ENCODE measurements at places on chromosomes 1 and 21. TPM values are rescaled to one million over a fixed set of nuclear protein-coding genes. Genes with fewer than 3 reads are reported as not detected.

DNA sequence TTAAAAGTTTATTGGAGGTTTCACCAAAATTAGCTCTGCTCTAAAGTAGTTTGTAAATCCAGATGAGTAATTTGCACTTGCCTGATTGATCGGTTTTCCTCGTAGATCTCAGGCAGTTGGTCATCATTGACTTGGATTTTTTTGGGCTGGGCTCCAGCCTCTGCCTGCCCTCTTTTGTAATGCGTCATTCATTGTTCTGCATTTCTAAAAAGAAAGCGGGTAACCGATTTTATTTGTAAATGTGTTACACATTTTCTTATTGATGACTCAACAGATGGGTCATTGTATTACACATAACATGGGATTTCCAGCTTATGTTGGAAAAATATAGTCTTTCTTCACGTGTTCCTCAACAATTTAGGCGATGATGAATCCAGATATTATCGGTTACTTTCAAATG, 5.5 kb downstream of the ETS2 start:
- DNase-seq: no peak

GRCh38 chr1:17232759-17233661, 15.9 kb upstream of the PADI3 start:
- DNase-seq: no peak

DNA sequence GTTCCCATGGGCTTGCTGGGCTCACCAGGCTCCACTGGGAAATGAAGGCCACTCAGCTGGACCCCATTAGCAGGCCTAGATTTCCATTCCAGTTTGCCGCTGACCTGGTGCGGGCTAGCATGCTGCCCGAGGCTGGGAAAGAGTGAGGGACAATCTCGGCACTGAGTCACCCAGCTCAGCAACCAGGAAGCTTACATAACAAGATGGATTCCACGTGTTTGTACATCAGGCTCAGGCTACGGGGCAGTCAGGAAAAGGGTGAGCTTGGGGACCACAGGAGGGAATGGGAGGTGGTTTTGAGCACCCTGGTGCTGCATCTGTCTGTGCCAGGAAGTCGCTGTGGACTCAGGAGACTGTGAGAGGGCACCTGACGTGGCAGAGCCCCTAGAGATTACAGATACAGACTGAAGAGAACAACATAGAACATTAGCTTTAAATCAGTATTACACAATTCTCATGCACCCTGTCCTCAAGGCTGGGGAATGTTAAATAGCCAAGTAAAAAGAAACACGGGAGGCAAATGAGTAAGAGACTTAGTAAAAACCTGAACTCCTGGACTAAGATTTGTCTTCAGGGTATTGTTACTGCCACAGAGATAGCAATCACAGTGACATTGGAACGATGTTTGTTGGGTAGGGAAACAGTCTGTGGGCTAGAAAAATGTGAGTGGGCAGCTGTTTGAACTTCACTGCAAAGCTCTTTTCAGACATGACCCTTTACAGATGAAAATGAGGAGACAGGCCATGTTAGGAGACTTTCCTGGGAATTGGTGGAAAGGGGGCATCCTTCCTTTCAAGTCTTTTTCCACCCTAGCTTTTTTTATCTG, 51.1 kb downstream of the GLUL start:
- DNase-seq: no peak

DNA sequence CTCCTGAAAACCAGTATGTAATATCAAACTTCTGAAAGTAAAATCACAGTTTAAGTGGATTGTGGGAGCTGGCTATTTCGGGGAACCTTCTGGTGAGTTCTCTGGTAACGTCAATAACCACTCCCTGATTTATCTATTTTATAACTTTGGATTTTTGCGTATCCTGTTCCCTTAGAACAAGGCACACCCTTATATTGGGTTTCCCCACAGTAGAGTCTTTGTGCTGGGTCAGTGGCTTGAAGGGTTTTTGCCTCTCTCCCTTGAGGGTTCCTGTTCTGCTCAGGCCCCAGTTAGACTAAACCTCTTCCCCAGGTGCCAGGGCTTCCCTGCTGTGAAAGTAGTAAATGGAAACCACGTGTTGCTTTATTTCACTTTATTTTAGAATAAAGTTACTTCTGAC, 21.3 kb downstream of the CCN1 start:
- DNase-seq: no peak

- DNase-seq: no peak
Measured at GRCh38 chr21:36883532-36884486, 82.7 kb downstream of the HLCS start.

DNA sequence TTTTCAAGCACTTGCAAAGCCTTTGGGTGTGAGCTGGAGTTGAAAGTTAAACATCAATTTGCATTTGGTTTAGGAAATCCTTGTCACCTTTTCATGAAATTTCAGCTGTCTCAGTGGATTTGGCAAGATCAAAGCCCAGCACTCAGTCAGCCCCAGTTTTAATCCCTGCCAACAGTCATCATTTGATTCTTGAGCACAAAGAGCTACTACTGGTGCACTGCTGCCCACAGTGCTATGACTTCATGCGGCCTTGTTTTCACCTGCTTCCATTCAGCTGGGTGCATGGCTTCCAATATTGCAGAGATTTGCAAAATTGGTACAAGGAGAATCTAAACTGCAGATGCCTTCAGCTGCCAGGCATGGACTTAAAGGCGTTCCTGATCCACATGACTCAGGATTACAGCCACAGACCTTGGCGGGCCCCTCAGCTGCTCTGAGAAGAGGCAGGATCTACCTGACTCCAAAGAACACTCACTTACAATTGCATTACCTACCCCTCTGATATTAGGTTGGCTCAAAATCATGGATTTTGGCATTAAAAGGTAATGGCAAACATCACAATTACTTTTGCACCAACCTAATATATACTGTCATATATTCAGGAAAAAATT, 259.1 kb downstream of the DSCAM start:
- DNase-seq: no peak

DNA sequence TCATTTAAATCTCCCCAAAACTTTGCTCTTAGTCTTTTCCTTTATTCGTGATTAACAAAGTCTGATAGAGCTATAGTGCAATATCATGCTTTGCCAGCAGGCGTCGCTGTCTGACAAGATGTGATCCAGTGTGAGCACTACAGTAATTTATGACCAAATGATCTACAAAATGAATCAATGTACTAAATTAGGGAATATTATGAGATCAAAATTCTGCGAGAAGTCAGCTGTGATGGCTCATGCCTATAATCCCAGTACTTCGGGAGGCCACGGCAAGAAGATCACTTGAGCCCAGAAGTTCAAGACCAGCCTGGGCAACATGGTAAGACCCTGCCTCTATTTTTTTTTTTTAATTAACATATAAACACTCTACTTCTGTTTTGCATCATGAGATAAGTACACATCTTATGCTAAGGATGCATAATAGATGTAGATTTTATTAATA, 3.6 kb upstream of the SPSB1 start:
- DNase-seq: no peak

GRCh38 chr1:8474369-8474768, 156.5 kb downstream of the SLC45A1 start:
- DNase-seq: no peak

DNA sequence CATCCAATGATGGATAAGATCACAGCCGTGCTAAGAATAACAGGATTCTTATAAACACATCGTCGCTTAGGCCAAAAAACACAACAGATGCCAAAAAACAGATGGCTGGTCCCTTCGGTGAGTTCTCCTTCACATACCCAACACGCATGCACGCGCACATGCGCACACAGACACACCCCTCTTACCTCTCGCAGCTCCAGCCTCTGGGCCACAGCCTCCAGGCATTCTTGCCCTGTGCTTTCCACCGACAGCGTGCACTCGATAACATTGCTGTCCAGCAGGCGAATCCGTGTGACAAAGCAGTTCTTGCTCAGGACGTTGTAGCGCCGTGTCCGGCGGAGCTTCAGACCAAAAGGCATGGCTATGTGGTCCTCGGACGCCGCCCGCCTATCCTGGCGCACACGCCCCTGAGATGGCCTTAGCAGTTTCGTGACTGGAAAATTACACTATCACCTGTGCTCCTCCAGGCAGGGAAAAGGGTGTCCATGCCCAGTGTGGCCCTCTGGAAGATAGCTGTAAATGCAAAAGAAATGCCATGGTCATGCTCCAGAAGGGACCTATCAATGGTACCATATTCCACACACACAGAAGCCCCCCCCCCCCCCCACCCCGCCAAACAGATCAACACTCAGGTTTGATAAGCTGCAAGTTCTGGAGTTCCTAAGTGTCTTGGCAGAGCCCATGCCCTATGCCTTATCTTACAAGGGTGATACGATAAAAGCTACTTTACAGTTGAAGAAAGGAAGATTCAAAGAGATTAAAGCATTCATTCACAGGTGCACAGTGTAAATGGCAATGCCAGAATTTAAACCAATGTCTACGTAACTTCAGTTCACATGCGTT, 86.7 kb downstream of the PTPN14 start:
- no peak for DNase-seq

DNA sequence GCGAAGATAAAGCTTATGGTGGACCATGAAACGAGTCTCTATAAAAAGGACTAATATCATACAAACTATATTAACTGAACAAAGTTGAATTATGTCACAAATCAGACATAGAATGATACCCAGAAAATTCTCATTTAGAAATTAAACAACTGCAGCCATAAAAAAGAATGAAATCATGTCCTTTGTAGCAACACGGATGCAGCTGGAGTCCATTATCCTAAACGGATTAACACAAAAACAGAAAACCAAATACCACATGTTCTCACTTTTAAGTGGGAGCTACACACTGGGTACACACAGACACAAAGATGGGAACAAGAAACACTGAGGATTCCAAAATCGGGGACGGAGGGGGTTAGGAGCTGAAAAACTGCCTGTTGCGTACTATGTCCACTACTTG, 11.5 kb downstream of the COP1 start:
- no peak for DNase-seq

- DNase-seq: no peak
Measured at GRCh38 chr1:37795340-37796125, 1.9 kb downstream of the MANEAL start.

DNA sequence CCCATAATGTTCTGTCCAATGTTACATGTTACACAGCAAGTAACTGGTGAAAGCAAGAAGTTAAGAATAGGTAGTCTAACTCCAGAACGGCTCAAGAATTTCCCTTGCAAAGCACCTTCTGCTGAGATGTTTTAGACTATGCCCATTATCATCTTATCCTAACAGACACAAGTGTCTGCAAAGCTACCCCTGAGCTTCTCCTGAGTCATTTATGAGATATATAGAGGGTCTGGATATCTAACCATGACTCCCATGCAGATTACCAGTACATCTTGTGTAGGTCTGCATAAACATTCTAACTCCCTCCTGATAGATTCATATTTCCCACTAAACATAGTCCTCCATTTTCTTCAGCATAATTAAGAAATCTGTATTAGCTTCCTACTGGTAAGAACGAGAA, 171.7 kb downstream of the COQ8A start:
- DNase-seq: no peak

DNA sequence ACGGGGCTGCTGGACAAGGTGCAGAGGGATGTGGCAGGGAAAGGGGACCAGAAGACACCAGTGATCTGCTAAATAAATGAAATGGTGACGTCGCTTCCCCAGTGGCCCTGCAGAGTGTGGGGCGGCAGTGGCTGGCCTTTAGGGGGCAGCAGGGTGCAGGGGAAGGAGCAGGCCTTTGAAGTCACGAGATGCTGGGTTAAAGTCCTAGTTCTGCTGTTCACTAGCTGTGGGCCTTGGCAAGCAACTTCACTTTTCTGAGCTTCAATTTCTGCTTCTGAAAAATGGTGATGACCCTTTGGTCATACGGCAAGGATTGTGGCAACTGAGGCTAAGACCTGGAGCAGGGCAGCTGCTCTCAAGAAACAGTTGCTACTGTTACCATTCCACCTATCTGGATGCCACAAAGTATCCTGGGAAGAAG, 9.2 kb upstream of the GALE start:
- no peak for DNase-seq

GRCh38 chr1:167762061-167762746, 40.4 kb downstream of the MPZL1 start:
- no peak for DNase-seq

Gene TFF1
- total RNA-seq: not detected

Gene LAMC2
- 2.4 TPM for total RNA-seq

Gene COL9A2
- total RNA-seq: 8.3 TPM

Gene NEGR1
- total RNA-seq: 28.7 TPM

Gene UBE2Q1
- total RNA-seq: 15.2 TPM
